Activated naive CD8-positive, alpha-beta T cell treated with anti-CD3 and anti-CD28 coated beads, Interleukin-2, amount 50 U/mL, for 16 hours (primary cell): ENCODE measurements at places on chromosomes 4 and X.

DNA sequence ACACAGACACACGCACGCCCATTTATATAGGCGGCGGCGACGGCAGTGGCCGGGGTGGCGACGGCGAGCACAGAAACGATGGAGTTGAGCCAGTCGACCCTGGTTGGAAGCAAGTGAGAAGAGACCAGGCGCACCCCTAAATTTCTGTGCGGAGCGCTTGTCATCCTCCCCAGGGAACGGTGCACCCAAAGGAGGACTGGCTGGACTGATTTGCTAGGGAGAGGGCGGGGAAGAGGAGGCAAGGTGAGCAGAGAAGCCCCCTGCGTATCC, 302 bp downstream of the NHS start:
- DNase-seq: no peak

GRCh38 chr4:99221980-99222379, 2.9 kb upstream of the ADH6 start:
- no peak for DNase-seq

- DNase-seq: no peak
These were observed 15.2 kb downstream of the HSD17B11 start for GRCh38 chr4:87375719-87376291.

DNA sequence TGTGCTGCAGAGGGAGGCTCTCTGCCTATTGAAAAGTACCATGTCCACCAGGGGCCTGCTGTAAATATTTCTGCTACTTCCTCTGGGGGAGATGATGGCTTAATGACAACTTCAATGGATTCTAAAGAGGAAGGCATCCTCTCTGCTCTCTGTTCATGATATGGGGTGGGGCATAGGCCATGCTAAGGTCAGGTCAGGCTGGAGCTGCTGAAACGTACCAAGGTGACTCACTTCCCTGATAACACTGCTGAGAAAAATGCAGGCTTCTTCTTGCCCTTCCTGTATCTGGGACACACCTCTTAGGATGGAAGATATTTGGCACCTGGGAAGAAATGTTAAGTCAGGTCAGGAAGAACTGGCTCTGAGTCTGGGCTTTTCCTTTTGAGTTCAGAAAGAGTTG, 31.5 kb downstream of the HS3ST1 start:
- DNase-seq: no peak

GRCh38 chr4:148069086-148069894, 337.4 kb downstream of the ARHGAP10 start:
- no peak for DNase-seq

DNA sequence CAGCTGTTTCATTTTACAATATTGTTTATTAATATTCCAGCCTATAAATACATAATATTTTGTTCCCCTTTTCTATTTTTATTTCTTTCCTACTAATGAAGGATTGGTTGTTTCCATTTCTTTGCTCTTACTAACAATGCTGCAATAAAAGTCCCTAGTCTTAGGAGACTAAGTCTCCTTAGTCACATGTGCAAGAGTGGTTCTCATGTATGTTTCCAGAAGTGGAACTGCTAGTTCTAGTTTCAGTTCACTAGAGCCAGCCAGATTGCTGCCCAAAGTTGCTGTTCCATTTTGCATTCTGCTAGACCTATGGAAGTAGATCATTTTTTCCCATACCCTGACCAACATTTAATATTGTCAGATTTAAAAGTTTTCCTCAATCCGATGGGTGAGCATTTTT, 44.3 kb downstream of the CNGA1 start:
- DNase-seq: no peak

DNA sequence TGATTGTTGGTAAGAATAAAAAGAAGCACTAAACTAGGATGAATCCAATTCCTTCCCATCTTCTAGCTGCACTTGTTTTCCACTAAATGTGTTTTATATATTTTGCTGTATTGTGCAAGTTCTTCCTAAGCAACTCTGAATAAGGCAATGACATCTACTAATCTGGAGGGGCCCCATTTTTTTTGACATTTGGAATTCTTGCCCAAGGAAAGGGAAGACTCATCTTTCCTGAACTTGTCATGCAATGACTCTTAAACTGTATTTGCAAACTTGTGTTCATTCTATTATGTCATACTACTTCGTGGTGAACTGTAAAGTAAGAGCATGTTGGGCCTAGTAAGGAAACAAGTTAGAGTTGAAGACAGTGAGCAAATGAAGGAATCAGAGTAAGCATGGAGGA, 45.9 kb downstream of the FREM3 start:
- DNase-seq: no peak
